Activated CD8-positive, alpha-beta memory T cell treated with anti-CD3 and anti-CD28 coated beads, Interleukin-2, amount 10 ng/mL, durations not matched to agents 7 days and 5 days (primary cell): ENCODE measurements at places on chromosomes 2 and 18.

DNA sequence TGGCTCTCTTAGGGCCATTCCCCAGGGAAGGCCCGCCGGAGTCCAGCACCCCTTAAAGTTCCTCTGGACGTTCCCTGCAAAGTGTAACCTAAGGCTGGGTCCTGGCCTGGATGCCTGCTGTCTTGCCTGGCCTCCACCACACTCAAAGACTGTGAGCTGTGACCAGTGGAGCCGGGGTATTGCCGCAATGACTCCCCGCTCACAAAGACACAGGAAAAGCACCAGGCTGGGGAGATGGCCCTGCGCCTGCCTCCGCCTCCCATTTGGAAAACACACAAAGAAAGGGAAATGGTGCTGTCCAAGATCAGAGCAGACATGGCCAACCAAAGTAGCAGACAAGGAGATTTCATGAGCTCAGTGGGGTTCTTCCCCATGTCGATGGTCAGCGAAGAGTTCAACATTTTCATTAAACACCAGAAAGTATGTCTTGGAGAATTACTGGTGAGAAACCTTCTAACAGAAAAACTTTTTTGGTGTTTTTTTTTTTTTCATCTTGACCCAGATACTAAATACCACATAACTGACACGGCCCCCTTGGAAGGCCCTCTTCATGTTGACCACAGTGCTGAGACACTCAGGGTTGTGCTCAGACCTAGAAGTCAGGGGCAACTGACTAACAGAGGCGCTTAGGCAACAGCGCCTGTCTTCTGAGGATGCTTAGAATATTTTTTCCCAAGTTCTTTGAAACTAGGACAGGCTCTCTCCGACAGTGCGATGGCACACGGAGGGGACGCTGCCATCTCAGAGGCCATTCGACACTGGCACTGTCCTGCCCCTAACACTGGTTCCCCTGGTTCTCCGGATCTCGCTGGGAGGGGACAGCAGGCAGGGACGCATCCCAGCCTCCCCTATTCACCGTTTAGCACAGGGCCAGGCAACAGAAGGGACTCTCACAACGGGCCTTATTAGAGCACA lies 226.4 kb upstream of the ID2 start:
- H3K4me1 ChIP-seq, result peaks cover 48% of the 10 kb centered on the region
- no peak for DNase-seq
- H3K27me3 ChIP-seq, result no peaks in the 10 kb centered on the region
- peak overlapping the region; percentile 75 for H3K4me3 ChIP-seq

DNA sequence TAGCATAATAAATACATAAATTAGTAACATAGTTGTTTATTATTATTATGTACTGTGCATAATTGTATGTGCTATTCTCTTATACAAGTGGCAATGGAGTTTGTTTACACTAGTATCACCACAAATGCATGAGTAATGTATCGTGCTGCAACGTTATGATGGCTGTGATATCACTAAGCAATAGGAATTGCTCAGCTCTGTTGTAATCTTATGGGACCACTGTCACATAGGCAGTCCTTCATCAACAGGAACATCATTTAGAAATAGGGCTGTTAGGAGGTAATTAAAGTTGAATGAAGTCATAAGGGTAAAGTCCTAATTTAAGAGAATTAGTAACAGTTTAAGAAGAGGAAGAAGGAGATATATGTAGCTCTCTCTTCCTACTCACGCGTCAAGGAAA lies 33.8 kb downstream of the TEX51 start:
- no peaks in the 10 kb centered on the region for H3K36me3 ChIP-seq
- peaks cover 31% of the 10 kb centered on the region for H3K27me3 ChIP-seq
- DNase-seq, result no peak
- H3K4me1 ChIP-seq, result no peaks in the 10 kb centered on the region
- no peak overlapping the region for H3K27ac ChIP-seq

GRCh38 chr2:3223080-3223923 lies 154.3 kb downstream of the EIPR1 start:
- H3K27ac ChIP-seq, result peak overlapping the region; percentile 94
- DNase-seq, result peak; percentile 87
- peaks cover 31% of the 10 kb centered on the region for H3K4me1 ChIP-seq
- H3K4me3 ChIP-seq, result peak overlapping the region; percentile 15
- peaks cover 24% of the 10 kb centered on the region for H3K36me3 ChIP-seq

GRCh38 chr2:50766058-50766457 lies 265.9 kb downstream of the NRXN1 start:
- H3K36me3 ChIP-seq, result no peaks in the 10 kb centered on the region
- no peaks in the 10 kb centered on the region for H3K27me3 ChIP-seq
- no peak for DNase-seq
- H3K4me3 ChIP-seq, result no peak overlapping the region
